ENCODE measurements at places on chromosomes 7 and 10.

DNA sequence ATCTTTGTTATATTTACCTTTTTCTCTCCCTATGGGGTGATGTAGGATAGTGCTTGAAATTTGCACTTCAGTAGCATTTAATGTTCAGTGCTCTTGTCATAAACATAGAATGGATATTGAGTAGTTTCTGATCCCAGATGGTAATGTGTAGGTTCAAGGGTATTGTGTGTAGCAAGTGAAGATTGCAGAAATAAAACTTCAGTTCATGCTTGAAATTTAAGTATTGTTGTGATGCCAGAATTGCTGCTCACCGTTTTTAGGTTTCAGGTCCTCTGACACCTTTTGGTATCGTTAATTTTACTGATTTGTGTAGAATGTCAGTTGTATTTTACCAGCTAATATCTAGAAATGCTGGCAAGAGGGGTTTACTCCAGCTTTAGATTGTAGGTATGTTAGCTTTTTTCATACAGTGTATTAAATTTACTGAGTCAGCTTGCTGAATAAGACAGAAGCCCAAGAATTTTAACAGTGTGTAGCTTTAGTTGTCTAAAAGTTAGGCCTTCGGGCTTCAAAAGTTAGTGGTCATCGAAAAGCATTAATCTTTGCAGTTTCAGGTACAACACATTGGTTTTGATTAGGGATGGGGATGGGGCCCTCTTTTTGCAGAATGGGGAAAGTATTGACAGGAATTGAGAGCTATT, 1.9 kb downstream of the PTEN start:
- DNase-seq, result no peak

- no peak for DNase-seq
Observed at GRCh38 chr7:53351681-53352080, 316.2 kb downstream of the POM121L12 start.

DNA sequence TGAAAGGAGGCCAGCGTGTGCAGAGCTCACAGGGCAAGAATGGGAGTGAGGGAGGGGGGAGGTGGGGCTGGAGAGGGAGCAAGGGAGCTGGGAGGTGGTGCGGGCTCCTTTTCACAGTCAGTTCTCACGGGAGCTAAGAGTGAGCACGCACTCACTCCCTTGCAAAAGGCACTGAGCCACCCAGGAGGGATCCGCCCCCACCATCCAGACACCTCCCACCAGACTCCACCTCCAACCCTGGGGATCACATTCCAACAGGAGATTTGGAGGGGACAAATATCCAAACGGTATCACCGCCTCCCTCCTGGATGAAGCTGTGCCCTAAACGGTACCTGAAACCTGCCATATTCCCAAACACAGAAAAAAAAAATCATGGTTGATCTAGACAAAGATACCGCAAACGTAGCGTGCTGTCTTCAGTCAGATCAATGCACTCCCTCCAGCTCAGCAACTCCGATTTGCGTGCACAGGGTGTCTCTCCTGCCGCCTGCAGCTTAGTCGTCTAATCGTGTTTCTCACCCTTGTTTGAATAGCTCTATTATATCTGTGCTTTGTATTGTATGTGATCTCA, 20.3 kb upstream of the PRKAG2 start:
- no peak for DNase-seq

DNA sequence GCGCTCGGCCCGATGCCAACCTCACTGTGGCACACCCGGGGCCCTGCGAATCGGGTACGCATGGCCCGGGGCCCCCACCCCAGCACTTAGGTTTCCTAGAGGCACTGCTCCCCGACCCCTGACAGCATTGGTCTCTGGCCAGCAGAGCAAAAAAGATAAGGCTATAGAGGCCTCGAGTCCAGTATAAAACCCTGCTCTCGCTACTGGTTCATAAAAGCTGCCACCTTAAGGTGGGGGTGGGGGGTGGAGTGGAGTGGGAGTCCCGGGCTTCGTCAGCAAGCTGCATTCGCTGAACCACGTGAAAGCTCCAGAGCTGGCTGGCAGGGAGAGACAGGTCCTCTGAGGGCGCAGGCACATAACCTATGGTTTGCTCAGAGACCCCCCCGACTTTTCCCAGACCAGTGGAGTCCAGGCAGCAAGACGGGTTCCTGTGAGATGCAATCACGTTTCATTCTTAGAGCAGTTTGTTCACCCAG, 1.3 kb downstream of the KAZALD1 start:
- DNase-seq, result no peak

- DNase-seq, result no peak
Observed at GRCh38 chr10:12322583-12323131, 26.7 kb upstream of the CAMK1D start.

GRCh38 chr7:127252778-127253280, at the start of gene GRM8:
GRM8 (minus strand) TSS chr7:127252941.
- DNase-seq, result peak; percentile 48

DNA sequence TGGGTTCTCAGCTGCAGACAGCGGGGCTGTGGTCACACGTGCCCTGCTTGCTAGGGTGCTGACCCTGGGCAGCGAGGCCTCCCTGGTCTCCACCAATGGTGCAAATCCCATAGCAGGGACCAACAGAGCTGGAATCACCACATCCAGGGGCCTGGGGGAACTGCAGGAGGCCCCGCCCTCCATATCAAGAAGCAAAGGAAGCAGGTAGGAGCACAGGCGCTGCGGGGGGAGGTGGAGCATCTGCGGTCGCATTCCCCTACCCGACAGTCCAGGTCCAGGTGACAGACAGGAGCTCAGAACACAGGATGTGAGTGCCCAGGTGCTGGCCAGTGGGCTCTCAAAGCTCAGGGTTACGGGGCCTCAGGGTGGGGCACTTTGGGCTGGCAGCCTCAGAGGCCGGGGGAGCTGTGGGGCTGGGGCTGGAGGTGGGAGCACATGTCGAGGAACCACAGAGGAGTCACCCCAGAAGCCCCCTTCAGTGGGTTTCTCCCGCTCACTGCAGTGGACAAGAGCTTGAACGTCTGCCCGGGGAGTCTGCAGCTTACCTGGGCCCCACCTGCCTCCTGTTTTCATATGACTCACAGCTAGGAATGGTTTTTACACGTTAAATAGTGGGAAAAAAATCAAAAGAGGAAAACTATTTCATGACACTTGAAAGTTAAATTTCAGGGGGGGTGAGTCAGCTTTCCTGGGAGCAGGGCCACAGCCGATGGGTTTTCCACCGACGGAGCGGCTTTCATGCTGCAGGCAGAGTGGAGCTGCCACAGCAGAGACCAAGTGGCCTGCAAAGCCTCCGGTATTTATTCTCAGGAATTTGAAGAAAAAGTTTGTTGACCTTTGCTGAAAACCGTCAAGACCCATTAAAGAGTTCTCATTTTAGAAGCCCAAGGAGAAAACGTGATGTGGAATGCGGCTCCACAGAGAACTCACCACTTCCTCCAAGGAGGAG, 148.7 kb upstream of the PPP2R2D start:
- no peak for DNase-seq

DNA sequence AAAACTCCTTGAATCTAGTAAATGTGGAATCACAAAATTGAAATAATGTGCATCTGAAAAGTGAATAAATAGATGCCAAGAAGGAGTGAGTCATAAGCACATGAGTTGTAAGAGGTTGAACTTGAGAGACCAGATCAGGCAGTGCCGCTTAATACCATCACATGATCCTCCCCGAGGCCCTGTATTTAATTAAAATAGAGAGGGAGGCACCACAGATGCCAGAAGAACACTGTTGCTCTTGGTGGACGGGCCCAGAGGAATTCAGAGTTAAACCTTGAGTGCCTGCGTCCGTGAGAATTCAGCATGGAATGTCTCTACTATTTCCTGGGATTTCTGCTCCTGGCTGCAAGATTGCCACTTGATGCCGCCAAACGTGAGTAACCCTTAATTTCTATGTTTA, at the start of gene GPNMB:
TSS of gene GPNMB (plus strand) at position 221 of the 400 bp plus-strand sequence. CDS start at position 304, 83 bp downstream.
- peak; percentile 97 for DNase-seq

DNA sequence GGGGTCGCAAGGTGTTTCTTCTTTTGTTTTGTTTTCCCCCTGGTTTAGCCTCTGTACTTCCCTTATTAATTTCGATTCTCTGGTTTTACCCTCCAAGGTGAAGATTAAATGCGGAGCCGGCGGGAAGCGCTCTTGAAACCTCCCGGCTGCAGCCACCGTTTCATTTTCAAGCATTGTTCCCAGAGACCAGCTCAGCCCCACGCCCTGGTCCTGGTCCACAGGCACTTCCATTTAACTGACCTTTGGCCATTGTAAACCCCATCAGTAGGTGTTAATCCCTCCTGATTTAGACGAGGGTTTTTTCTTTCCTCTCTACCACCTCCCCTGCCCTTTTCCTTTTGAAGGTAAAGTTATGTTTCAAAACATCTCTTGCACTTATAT, 39.2 kb upstream of the ENO4 start:
- DNase-seq, result no peak

DNA sequence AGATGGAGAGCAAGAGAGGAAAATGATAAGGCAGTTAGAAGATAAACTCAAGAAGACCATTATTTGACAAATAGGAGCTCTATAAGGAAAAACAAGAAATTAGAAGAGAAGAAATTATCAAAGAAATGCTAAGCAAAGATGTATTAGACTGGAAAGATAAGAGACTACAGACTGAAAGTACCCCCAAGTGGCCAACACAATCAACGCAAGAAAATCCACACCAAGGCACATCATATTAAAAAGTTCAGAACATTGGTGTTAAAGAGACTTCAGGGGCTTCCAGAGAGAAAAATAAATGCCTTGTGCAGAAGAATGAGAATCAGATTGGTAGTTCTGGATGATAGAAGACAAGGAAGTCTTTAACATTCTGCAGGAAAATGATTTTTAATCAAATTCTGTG, 46.0 kb downstream of the SH2D4B start:
- DNase-seq, result no peak

- no peak for DNase-seq
Observed at GRCh38 chr10:28951484-28951883, 274.2 kb downstream of the BAMBI start.

GRCh38 chr10:69874449-69874848, 72.7 kb downstream of the COL13A1 start:
- peak; percentile 79 for DNase-seq

DNA sequence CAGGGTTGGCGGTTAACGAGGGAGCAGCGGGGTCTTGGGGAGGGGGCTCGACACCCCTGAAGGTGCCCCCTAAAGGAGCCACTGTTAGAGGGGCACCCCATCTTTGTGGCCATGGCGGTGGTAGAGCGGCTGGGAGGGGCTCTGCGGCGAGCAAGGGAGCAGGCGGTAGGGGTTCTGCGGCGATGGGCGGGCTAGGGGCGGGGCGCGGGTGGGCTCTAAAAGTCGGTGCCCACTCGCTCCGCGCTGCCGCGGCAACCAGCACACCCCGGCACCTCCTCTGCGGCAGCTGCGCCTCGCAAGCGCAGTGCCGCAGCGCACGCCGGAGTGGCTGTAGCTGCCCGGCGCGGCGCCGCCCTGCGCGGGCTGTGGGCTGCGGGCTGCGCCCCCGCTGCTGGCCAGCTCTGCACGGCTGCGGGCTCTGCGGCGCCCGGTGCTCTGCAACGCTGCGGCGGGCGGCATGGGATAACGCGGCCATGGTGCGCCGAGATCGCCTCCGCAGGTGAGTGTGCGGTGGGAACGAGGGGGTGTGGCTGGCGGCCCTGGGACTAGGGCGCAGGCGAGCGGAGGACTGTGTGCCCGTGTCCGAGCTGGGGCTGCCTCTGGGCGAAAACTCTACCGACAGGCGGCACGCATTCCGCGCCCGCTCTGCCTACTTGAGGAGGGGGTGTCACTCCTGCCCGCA, at the start of gene MEST:
TSS of gene MEST (plus strand) at position 245 of the 682 bp plus-strand sequence. CDS start at position 474, 229 bp downstream.
- DNase-seq, result no peak

GRCh38 chr10:78383378-78384048, 349.9 kb downstream of the RPS24 start:
- peak; percentile 26 for DNase-seq

GRCh38 chr10:97852277-97852676, 2.6 kb downstream of the GOLGA7B start:
- no peak for DNase-seq

DNA sequence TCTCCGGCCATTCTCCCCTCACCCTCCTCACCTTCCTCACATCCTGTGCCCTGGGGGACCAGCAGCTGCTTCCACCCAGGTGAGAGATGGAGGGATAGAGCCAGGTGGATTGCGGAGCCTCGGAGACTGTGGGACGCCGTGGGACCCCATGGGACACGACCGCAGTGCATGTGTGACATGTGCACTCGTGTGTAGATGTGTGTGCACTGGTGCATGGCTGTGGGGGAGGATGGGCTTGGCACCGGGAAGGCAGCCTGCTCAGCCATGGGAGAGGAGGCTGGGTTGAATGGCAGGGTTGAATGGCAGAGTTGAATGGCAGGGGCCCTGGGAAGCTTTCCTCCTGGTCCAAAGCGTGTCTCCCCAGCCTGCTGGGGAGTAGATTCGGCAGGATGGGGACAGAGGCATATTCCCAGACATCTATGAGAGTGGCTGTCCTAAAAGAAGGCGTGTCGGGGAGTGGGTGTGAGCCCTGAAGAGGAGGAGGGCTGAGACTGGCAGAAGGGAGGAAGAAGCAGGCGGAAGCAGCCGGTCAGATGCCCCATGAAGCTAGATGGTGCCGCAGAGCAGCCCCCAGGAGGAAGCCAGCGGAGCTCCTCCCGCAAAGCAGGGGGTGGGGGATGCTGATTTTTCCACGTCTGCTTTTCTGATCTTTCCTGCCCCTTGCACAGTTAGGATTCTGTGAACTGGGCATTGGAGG, 815 bp downstream of the GIMAP8 start:
- DNase-seq, result no peak

- DNase-seq, result no peak
Observed at GRCh38 chr10:128498378-128498730, 372.1 kb upstream of the MKI67 start.

DNA sequence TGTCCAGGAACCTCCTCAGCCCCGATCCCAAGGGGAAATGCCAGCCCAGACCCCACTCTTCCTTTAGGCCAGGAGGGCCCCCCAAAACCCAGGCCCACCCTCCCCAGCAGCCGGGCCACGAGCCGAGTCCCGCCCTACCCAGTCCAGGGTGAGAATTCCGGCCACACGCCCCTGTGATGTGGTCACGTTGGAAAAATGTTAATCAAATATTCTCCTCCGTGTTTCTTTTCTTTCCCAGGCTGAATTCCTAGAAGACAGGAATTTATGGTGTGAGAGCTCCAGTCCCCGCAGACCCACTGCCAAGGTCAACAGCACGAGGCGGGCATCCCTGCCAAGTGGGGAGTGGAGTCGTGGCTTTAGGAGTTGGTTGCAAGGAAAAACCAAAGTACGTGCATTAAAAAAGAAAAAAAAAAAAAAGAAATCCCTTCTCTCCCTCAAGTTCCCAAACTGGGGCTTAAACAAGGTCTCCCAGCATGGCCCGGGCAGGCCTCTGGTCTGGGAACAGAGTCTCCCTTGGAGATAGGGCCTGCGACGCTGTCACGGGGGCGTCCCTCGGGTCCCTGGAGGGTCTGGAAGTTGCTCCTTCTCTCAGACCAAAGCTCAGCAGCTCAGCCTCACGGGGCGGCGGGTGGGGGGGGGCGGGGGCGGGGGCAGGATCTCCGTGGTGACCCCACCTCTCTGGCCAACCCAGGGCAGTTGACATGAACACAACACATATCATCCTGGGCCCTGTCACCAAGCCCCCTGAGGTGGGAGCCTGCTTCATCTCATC, 28.1 kb upstream of the ELN start:
- peak; percentile 66 for DNase-seq

DNA sequence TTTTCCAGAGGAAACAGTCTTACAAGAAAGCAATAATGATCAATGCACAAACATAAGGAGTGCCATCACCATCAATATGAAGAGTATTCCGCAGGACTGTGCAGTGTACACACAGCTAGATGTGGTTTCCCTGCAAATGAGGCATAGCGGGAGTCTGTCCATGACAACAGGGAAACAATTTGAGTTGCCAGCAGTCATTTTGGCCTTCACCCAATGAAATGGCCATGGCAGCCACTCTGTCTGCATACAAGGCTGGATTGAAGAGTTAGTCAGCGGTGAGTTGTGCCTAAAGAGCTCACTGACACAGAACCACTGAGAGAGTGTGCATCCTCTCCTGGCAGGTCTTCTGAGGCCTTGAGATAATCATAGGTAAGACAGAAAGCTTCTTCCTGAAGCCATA, 303.3 kb downstream of the IPMK start:
- DNase-seq, result peak; percentile 19
